ENCODE measurements at places on chromosomes 2 and 18.

DNA sequence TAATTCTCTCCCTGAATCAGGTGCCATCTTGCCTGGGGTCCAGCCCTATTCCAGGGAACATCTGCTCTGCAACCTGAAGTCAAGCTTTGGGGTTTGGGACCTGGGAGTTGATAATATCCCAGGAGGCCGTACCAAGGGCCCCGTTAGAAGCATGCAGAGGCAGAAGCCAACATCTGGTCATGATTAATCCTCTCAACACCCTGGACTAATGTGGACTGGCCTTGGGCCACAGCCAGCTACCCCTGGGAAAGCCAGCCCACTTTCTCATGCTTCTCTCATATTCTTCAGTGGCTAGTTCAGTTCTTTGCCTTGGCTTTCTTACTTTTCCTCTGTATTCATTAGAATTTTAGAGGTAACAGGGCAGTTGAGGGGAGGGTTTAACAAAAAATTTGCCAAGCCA lies 515.6 kb upstream of the NRP2 start:
- no peak for DNase-seq

- no peak for DNase-seq
Observed at GRCh38 chr2:221495731-221496130, 76.4 kb downstream of the EPHA4 start.

- no peak for DNase-seq
Observed at GRCh38 chr2:205781244-205781931, 99.1 kb downstream of the NRP2 start.

GRCh38 chr2:66036948-66037347 lies 398.0 kb upstream of the MEIS1 start:
- DNase-seq: no peak

GRCh38 chr2:114935031-114935430 lies 492.6 kb downstream of the DPP10 start:
- DNase-seq: no peak

GRCh38 chr18:76518860-76519538 lies 24.0 kb upstream of the ZNF516 start:
- DNase-seq: no peak

DNA sequence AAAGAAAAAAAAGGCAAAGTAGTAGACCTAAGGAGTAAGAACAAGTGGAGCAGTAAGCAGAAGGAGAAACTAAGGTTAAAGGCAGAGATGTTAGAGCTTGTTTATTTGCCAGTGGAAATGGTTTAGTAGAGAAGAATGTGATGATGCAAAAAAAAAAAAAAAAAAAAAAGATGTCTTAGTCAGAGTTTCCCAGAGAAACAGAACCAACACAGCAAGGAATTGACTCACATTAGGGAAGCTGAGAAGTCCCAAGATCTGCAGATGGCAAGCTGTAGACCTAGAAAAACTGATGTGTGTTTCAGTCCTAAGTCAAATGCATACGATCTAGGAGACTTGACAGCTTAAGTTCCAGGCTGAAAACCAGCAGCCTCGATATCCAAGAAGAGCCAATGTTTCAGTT lies 1548.8 kb upstream of the LRRTM1 start:
- no peak for DNase-seq

DNA sequence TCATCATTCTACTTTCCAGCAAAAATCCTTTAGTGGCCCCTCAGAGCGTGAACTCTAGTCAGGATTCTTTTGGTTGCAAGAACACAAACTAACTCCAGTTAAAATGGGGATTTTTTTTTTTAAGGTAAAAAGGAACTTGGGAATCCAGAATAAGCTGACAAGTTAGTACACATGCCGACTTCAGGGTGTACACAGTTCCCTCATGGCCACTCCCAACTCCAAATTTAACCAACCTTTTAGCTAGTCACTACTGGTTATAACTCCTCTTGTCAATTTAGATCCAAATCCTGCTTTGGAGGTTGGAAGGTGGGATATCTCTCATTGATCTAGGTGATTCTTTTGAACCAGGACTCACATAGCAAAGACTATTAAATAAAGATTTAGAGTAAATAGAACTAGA lies 5.0 kb upstream of the PGAP1 start:
- no peak for DNase-seq

- DNase-seq: no peak
Observed at GRCh38 chr2:205535001-205535400, 147.3 kb upstream of the NRP2 start.

DNA sequence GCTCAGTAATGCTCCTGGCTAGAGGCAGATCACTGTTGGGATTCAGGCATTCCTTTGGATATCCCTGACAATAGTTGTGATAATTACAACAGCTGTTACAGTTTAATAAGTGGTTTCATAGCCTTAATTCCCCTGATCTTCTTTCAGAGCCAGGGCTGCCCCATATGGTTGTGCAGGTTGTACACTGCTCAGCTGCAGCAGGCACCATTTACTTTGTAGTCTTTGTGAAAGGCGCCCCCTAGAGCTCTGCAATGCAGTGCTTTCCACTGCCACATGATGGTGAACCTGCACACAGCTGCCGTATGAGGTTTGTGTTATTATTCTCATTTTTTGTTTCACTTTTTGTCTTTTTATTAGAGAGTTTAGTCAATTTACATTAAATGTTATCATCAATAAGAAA lies 239.1 kb downstream of the KCNS3 start:
- no peak for DNase-seq

GRCh38 chr18:77369644-77370043 lies 120.0 kb downstream of the GALR1 start:
- no peak for DNase-seq

GRCh38 chr2:204133476-204133875 lies 196.9 kb downstream of the ICOS start:
- no peak for DNase-seq

- no peak for DNase-seq
Observed at GRCh38 chr2:69465513-69466456, 28.6 kb upstream of the NFU1 start.

DNA sequence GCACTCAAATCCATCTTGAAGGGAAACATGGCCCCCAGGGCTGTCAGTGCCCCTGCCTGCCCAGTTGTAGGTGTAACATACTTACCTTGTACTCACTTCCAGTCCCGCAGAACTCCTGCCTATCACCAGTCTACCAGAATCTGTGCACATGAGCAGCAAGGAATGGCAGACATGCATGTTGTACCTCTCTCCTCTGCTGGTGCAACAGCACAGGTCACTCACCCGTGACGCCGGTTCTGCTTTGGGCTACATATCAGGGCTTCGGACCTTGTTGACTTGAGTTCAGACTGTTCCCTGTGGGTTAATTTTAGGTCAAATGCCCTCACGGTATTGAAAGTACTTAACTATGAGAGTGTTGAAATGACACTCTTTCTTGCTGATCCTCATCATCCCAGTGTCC lies 215.7 kb downstream of the TPGS2 start:
- no peak for DNase-seq

GRCh38 chr2:101638181-101638711 lies 59.3 kb upstream of the MAP4K4 start:
- no peak for DNase-seq

GRCh38 chr2:241882091-241882625 lies 12.6 kb downstream of the RTP5 start:
- peak; percentile 28 for DNase-seq

DNA sequence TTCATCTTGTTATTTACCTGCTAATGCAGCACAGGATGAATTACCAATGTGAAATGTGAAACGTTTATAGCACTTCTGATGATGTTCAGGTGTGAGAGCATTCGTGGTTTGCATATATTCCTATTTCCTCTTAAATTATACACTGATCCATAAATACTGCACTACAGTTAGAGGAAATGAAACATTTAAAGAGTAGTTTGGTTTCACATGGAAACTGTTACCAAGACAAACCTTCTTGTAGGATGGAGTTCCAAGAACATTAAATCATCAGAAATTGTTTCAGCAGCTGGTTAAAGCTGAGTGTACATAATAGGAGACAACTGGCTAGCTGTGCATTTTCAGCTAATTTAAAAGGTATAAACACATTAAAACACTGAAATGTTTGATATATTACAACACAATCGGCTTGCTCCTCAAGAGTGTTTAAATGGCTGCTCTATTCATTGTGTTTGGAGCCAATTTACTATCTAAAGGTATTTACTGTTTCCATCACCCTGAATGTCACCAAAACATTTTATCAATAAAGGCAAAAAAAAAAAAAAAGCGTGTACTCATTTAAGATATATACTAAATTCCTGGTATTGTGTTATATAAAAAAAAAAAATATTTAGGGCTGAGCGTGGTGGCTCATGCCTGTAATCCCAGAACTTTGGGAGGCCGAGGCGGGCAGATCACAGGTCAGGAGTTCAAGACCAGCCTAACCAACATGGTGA lies 100.6 kb downstream of the DYM start:
- no peak for DNase-seq

DNA sequence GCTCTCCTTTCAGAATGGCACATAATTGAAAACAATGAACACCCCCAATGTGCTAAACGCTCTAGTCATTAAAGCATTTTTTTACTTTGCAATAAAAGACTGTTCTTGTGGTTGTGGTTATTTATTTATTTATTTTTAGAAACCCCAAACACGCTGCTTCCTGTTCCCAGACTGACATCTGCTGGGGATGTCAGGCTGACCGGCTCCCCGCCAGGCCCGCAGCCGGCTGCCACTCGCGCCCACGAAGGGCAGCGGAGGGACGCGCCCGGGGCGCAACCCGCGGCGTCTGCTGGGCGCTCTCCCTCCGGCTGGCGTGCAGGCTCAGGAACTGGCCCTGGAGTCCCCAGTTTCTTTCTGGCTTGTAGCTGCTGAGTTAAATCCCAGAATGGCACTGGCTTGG lies 83.1 kb upstream of the SP3 start:
- no peak for DNase-seq

DNA sequence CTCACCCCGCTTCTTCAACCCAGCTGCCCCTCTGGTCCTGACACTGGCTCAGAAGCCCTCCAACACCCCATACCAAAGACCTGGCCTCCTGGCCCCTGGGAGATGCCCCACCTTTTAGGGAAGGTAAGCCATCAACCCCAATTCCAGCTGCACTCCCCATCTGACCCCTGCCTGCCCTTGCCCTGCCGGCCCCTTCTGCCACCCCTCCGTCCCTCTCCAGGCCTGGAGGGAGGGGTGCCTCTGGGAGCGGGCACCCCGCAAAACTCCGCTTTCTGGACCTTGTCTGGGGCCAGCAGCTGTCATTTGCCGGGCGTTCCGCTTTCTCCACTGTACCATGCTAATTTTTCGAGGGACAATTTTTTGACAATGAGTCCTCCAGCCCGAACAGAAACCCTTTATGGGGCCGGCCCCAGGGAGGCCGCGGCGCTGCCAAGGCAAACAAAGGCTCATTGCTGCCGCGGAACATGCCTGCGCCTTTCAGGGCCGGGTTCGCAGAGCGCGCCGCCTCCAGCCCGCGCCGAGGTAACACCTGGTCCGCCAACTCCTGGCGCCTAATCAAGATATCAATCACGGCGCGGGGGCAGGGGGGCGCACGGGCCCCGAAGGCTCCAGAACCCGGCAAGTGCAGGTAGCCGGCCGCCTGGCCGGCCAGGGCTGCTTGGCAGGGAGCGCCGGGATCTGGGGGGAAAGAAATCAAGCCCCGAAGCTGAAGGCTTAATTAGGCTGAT lies 96.0 kb downstream of the INHBB start:
- no peak for DNase-seq

DNA sequence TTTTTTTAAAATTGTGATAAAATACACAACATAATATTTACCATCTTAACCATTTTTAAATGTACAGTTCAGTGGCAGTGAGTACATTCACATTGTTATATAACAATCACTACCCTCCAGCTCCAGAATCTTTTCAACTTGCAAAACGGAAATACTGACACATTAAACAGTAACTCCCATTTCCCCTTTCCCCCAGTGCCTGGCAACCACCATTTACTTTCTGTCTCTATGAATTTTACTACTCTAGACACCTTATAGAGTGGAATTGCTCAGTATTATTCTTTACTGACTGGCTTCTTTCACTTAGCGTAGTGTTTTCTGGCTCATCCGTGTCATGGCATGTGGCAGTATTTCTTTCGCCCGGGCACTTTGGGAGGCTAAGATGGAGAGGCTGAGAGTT lies 32.6 kb downstream of the FASTKD2 start:
- no peak for DNase-seq

- no peak for DNase-seq
Observed at GRCh38 chr18:6269660-6270332, 144.9 kb downstream of the L3MBTL4 start.

DNA sequence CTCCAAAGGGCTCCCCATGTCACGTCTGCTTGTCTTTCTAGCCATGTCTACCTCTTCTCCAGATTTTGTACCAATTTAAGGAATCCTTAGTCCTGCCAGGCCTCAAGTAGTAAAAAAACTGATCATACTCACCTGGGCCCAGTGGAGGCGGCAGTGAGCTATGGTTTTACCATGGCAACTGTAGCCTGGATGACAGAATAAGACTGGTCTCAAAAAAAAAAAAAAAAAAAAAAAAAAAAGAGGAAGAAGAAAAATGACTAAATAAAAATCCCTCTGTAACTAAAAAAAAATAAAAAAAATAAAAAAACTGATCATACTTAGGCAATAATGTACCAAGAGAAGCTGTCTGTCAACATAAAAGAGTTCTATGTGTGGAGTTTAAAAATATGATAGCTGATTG lies 221.6 kb downstream of the NR4A2 start:
- DNase-seq: no peak

- DNase-seq: no peak
Observed at GRCh38 chr2:205496772-205497171, 185.5 kb upstream of the NRP2 start.

DNA sequence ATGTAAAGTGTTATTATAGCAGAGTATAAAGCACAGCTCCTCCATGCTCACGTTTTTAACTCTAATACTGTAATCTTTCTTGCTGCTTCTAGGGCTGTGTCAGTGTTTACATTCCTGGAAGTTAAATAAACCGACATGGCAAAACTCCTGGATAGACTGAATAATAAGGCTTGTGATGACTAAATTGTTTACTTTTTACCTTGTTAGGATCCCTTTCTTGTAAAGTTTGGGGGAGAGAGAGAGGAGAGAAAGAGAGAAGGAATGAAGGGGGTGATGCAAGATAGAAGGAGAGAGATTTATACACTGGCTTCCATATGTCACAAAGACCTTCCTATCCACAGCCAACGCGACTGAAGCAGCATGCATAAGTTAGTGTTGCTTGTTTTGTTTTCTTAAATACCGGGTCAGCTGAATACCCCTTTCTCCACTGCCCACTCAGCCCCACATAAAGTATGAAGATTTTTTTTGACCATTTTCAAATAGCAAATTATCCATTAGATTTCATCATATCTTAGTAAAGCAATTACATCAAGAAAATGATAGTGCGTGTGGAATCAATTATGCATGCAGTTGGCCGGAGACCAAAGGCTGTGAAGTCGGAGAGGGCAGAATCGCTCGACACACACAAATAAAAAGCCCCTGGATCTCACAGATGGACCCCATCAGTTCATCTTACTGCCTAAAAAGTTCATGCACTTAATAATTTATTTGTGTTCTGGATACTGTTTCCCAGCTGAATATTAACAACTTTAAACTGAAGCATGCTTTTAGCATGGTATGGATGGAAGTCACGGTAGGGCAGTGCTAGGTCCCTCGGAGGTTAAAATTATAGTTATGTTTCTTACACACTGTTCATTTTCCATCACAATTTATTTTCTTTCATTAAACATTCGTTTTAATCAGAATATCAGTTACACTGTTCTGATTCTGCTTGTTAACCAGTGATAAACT lies 20.1 kb downstream of the BCL11A start:
- no peak for DNase-seq

- no peak for DNase-seq
Observed at GRCh38 chr18:75779450-75779849, 351.9 kb upstream of the SMIM21 start.

GRCh38 chr2:16127276-16127940 lies 187.1 kb downstream of the MYCN start:
- no peak for DNase-seq

GRCh38 chr18:52237551-52237950 lies 102.4 kb upstream of the DCC start:
- no peak for DNase-seq

- no peak for DNase-seq
Observed at GRCh38 chr2:42636934-42637333, 68.5 kb downstream of the MTA3 start.
